ENCODE measurements at places on chromosomes 4 and X.

DNA sequence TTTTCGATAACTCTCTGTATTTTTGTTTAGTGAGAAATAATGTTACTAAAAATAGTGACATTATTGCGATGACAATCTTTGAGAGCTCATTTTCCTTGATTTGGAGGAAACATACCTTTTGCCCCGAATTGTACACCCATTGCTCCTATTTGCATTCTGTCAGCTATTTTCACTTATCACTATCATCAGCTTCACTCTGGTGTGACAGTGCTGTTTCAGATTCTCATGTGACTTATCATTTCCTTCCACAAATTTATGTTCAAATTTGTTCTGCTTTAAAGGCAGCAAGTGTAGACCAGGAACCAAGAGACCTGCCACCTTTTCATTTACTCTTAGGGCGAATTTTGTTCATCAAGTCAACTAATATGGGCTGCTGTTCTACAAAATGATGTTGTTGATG is 179.4 kb downstream of the RBM46 start:
- DNase-seq, result no peak

- DNase-seq, result no peak
Measured at GRCh38 chr4:3671571-3672464, 94.4 kb upstream of the ADRA2C start.

DNA sequence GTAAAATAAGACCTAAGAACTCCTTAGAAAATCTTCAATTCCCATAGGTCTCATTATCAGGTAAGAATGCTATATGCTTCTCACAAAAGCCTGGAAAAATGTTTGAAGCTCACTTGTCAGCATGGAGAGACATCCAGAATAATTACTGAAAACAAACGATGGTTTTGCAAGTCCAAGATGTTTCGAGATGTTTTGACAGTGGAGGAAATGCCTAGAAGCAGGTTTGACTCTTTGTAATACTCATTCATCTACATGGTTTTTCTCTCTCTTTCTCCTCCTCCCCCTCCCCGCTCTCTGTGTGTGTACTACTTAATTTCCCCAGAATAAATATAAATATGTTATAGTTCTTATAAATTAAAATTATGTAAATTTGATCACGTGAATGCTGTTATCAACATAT is 131.9 kb upstream of the NR3C2 start:
- DNase-seq, result no peak

GRCh38 chrX:130083656-130084382 is 26.5 kb downstream of the ELF4 start:
- no peak for DNase-seq

- no peak for DNase-seq
Measured at GRCh38 chrX:105331244-105331643, 110.8 kb upstream of the TEX13A start.

GRCh38 chrX:19514791-19515614 is at the start of gene MAP3K15:
TSS of gene MAP3K15 (minus strand) at chrX:19515508. CDS start at chrX:19515261, 247 bp downstream.
- peak; percentile 33 for DNase-seq

- no peak for DNase-seq
Measured at GRCh38 chrX:129728061-129728460, 10.7 kb upstream of the XPNPEP2 start.

- no peak for DNase-seq
Measured at GRCh38 chrX:10177601-10178000, 20.8 kb downstream of the CLCN4 start.

- DNase-seq, result no peak
Measured at GRCh38 chrX:88613338-88613737, 133.7 kb upstream of the CPXCR1 start.

DNA sequence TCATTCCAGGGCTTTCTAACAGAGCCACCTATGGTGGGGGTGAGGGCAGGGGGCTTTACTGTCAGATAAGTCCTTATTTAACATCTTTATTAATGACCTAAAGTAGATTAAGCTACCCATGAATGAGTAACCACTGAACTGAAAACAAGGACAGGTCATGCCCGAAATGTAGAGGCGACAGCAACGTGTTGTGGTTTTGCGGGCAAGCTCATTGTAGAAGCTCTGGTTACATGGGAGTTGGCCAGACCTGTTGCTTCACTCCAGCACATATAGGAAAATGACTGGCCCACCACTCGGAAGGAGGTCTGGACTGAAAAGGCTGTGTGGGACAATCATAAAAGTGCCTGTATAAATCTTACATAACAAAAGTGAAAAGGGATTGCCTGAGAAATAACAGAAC is 109.6 kb upstream of the NDP start:
- DNase-seq, result no peak

DNA sequence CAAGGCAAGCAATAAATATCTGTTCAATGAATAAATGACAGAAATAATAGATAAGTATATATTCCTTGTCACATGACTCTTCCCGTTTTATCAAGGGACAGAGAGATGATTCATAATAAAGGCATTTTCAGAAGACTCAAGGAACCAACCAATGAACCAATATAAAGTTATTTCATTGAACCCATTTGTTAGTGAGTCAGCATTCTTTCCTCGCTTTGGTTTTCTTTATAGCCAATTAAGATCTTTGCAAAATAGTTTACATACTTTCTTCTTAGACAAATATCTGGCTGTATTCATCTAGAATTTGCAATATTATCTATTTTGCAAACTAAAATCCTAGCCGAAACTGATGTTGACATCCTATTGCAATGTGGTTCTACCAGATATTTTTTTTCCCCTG is 269.4 kb downstream of the IL15 start:
- no peak for DNase-seq

DNA sequence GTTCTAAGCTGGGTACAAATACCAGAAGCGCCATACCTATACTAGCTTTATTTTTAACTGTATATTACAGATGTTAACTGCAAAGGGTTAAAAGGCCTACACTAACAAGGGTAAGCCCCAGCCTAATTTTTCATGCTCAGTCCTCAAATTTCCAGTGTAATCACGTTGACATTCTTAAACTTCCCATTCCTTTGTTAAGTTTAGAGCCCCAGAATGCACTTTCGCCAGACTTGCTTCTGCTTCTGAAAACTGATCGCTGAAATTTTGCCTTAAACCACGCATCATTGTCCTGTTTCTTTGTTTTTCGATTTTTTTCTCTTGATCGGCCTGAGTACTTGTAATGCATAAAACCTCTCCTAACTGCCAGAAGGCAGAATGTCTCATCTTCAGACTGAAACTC is 2141.9 kb upstream of the AGA start:
- no peak for DNase-seq

GRCh38 chrX:138683600-138683999 is 27.9 kb downstream of the FGF13 start:
- no peak for DNase-seq

DNA sequence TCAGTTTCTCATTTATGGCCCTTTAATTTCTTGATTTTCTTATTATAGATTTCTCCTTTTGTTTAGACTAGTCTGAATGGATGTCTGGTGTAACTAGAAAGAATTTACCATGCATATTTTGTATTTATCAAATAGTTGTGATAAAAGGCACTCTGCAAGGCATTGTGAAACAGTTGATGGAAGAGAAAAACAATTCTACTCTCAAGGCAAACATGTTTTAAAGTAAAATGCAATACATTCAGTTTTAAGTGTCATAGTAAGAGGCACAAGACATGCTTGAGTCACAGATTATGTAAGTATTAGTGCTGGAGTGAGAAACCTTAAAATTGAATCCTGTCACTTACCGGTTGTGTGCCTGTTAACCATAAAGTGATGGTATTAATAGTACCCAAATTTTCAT is 283.3 kb upstream of the DKK2 start:
- DNase-seq, result no peak

- no peak for DNase-seq
Measured at GRCh38 chr4:151267104-151267503, 9.9 kb upstream of the PRSS48 start.

DNA sequence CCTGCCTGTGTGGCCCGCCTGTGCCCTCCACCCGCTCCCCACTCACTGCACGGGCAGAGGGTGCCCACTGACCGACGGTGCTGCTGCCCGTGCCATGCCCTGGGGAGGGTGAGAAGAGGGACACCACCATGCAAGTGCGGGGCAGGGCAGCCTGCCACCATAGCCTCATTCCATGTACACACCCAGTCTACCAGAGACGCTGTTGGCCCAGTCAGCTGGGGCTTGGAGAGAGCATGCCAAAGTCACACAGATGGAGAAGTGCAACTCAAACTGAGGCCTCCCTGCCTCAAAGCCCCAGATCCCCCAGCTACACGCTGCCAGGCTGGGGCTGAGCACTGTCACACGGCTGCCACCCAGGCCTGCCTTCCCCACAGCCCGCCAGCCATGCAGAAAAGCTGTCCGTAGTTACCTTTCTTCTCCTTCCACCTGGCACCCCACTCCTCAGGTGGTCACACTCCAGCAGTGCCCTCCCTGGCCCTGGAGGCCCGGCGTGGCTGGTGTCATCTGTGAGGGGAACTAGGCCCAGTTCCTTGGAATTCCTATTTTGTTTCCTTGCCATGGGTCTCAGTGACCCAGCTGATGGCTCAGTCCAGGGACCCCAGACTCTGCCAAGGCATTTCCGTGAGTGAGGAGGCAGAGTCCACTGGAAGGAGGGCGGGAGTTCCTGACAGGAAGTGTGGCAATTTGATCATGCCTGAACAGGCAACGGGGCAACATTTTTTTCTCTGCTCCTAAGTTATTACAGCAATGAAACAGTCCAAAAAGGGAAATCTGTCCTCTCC is at the start of gene SLC2A9:
SLC2A9 (minus strand) TSS at position 627 of the 782 bp plus-strand sequence; CDS start at position 559, 68 bp downstream.
- no peak for DNase-seq

GRCh38 chr4:55396308-55397125 is 760 bp downstream of the TMEM165 start:
- DNase-seq, result peak; percentile 74

DNA sequence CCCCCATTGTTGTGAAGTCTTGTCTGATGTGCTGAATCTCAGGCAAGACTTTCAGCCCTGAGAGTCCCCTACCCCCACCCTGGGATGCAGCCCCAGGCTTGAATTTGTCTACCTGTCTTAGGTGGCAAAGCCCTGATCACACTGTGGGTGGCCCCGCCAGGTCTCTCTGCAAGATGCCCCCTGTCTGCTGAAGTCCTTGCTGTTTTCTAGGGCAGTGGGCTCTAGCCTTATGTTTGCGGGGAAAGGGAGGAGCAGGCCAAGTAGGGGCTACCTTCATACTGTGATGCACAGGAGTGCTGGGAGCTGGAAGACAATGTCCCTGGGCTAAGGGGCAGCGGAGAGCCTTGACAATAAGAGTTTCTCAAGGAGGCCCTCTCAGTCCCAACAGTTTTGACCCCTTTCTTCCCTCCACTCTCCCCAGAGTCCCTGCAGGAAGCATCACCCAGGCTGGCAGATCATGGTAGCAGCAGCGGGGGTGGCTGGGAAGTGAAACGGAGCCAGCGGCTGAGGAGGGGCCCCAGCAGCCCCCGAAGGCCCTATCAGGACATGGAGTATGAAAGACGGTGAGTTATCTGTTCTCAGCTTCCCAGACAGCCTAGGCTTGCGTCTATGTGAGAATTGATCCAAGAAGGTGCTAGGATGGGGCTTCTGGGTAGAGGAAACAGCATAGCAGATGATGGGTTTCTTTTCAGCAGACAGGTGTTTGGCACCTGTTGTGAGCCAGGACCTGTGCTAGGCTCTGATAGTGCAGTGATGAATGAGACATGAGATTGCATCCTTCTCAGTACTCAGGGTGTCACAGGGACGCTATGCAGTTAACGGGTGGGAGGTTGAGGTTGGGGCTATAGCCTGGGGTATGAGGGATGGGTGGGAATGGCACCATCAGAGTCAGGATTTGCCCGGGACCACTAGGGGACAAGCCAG is 2.2 kb downstream of the RBM10 start:
- no peak for DNase-seq

DNA sequence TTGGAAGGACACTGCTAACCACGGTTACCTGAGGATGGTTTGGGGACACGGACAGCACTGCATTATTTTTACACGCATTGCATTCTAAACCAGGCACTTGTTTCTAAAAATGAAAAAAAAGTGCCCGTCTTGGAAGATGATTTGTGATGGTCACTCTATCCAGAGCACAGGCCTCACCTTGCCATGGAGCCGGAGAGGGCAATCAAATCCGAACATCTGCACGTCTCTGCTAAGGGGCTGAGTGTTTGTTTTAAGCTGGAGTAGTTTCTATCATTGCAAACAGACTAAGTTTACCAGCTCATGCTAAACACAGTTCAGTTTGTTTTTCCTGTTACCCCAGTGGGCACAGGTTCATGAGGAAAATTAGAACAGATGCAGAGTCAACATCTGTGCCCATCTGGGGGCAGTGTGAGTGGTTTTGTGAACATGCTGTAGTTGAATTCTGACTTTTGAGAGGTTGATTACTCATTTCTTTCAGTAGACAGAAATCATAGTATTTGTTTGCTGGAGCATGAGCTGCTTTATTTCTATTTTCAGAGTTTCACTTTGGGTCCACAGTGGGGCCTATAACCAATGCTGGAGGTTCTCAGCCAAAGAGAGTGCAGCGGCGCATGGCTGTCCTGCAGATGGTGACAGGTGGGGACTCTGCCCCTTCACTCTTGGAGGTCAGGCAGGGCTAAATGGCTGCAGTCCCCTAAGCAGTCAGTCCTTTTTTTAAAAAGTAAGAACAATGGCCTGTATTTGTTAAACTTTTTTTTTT is 65.4 kb upstream of the ENPP6 start:
- DNase-seq, result no peak

DNA sequence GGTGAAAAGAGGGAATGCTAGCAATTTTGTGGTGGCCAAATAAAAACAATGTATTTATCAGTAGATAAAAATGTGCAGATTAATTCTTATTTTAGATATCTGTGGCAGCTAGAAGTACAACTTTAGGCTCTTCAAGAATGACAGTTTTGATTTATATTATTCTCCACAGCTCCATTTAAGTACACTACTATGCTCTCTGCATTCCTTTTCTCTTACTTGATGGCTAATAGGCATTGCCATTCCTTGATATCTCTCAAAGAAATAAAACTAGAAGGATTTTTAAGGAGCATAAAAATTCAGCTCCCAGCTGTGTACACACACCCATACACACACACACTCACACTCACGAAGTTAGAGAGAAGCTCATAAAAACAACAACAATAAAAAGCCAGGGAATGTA is 59.4 kb upstream of the H2AZ1 start:
- DNase-seq, result no peak

- DNase-seq, result no peak
Measured at GRCh38 chr4:55763996-55764395, 55.6 kb upstream of the EXOC1L start.

DNA sequence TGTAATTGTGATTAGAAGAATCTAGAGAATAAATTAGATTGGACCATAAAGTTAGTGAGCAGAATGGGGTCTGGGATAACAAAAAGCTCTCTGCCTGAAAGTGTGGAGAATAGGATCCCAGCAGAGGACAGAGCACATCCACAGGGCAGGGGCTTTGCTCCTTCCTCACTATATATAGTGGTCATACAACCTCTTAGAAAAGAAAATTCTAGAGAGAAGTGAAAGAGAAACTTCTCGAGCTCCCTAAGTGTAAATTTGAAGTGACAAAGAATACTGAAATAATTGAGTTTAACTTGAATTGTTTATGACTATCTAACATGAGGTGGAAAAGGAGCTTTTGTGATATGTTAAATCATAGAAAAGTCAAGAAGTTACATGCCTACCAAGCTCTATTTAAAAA is 14.9 kb downstream of the ADAM29 start:
- DNase-seq, result no peak

DNA sequence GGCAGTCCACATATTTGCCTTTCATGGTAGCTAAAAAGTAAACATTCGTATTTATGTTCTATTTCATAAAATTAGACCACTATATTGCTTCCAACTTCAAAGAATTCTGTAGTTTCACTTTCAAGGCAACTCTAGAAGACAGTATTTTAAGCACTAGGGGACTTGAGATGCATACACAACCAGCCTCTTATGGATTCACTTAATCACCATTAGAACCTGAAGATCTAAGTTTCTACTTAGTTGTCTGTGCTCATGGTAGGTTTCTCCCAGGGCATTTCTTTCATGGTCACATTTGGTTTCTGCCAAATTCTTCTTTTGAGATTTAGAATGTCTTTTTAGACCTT is 209.9 kb upstream of the HCCS start:
- DNase-seq, result no peak

Measured in left hindlimb (tissue), 1 donor.